Psoas muscle (tissue), 8 donors: ENCODE measurements at places on chromosomes 4 and X.

DNA sequence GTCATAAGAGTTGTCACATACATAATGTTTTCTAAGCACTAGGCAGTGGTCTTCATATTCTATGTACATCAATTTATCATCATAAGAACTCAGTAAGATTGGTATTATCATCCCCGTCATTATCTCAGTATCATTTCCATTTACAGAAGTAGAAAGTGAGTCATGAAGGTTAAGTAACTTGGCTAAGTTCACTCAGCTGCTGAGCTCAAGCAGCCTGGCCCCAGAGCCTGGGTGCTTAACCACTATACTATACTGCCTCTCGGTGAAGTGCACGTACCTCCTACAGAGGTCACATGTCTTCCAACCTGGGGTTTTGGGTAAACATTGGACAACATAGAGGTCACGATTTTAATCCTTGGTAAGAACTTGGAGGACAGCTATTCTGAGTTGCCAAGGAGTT, 161.5 kb upstream of the GATB start:
- no peak for DNase-seq

GRCh38 chr4:28926156-28926555, 1794.0 kb upstream of the PCDH7 start:
- DNase-seq = no peak

- DNase-seq = no peak
Measured at GRCh38 chr4:65669111-65670019, 924 bp downstream of the EPHA5 start.

- DNase-seq = no peak
Measured at GRCh38 chr4:39947963-39948362, 29.7 kb downstream of the PDS5A start.
